Anterior cingulate cortex (tissue), 58 donors: ENCODE measurements at places on chromosomes 11 and 22.

GRCh38 chr11:117229931-117230285 is 2.0 kb downstream of the PCSK7 start:
- DNase-seq = no peak

DNA sequence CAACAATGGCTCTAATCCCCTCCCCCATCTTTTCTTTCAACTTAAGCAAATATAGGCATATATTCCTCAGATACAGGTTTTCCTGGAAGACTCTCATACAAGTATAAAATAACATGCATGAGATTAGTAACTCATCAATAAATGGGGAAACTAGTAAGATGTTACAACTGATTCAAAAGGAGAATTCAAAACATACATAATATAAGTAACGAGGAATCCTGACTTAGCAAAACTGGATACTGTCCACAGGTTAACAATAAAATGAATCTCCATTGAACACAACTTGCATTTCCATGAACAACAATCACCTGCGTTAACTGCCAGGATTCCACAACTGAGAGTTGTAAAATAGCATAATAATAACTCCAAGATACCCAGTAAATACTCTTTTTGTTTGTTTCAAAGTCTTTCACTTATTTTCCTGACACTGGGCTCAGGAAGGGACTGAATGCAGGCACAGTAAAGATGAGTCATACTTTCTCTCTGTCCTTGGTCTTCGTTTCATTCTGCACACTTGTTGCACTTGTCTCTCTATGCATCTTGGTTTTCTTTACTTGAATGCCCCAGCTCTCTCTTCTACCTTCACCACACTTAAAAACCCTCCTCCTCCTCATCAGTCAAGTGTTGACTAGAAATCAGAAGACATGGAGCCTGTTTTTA is 8.1 kb downstream of the APIP start:
- no peak for DNase-seq

DNA sequence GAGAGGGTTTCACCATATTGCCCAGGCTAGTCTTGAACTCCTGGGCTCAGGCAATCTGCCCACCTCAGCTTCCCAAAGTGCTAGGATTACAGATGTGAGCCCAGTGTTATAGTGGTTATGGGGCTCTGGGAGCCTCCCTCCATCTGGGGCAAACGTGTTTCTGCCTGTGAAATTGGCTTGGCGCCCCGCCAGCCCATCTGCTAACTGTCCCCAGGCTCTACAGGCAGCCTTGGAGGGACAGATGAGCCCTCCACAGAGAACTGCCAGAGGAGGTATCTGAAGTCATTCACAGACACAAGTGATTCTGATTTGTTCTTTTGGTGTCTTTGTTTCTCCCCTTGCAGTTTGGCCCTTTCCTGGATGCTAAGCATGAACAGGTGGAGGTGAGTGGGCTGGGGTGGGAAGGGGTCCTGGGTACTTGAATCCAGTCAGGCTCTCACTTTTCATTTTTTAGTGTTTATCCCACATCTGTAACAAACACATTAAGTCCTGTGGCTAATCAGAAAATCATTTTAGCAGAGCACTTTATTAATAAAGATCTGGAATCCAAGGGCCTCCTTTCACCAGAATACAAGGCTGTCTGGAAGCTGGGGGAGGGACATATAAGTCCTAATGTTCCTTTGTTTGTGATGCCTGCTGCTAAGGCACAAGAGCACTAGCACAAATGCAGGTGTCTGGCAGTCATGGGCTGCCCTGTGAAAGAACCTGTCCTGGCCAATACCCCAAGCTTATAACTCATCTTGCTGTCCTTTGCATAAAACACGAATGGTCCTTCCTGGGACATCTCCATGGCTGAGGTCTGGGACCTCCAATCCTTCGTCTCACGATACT is 25.7 kb upstream of the CDC42EP2 start:
- DNase-seq = no peak

DNA sequence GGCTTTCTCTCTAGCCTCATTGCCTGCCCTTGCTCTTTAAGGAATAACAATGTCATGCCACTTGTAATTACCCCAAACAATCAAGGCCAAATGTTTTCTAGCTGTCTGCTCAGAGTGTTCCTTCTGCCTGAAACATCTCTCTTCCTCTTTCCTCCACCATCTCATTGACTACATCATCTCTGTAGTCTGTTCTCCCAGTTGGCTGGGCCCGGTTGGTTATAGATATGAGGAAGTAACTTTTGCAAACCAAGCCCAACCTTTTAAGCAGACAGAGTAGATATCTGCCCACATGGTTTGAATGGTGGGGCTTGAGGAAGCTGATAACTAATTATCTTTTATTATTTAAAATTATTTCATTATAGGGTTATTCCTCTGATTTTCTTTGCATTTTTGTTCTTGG is 104.5 kb downstream of the NTM start:
- no peak for DNase-seq

DNA sequence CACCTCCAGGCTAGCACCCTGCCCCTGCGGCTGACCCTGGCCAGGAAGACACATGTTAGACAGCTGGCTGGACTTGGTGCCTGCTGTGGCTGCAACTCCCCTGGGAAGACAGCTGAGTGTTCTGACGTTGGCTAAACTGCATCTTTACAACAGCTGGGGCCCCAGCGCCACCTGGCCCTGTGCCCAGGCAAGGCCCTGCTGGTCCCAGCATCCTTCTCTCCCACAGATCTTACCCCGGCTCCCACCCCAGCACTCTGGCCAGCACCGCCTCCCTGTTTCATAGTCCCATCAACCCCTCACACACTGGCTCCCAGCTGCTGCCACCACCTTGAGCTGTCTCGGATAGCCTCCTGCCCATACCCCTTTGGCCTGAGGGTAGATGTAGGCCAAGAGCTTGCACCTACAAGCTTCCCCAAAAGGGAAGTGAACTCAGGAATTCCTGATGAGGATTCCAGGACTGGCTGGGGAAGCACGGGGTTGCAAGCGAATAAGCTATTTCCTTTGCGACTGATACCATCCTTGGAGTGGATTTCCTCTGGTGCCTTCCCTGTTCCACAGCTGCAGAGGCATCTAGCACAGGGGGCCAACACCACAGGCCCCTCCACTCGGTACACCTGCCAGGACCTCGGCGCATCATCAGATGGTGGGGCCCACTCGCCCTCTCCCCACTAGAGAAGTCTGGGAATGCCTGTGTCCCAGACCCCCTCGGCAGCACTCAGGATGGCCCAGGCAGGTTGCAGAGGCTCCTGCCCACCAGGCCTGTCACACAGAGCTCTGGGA is 28.5 kb downstream of the RSPH14 start:
- peak; percentile 58 for DNase-seq

GRCh38 chr11:125261588-125261987 is 97.0 kb downstream of the PKNOX2 start:
- no peak for DNase-seq

GRCh38 chr22:38139901-38140300 is 29.4 kb upstream of the BAIAP2L2 start:
- DNase-seq = no peak

- no peak for DNase-seq
Measured at GRCh38 chr11:117238221-117238620, 5.8 kb downstream of the RNF214 start.

DNA sequence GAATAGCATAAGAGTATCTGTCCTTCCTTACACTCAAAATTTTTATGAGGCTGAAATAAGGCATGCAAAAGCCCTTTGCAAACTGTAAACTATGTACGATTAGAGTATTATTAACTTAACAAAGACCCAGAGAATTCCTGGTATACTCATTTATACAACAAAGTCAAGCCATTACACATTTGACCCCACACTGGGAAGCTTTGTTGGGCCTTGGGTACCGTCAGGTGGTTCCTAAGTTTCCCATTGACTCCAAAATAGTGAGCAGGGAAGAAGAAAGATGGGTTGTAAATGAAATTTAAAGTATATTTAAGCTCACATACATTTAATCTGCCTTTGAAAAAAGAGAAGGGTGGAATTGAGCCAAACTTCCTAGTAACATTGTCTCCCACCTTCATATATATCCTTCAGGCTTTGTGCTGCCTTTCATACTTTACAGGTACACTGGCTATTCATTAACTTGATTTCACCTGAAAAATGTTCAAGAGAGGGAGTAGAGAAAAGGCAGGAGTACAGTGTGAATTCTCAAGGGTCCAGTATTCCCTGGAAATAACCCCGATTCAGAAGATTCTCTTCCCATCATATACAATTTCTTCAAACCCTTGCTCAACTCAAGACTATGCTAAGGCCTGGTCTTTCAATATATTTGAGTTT is 68.6 kb downstream of the SOX6 start:
- no peak for DNase-seq

GRCh38 chr11:14015711-14016110 is 53.2 kb downstream of the SPON1 start:
- DNase-seq = no peak

DNA sequence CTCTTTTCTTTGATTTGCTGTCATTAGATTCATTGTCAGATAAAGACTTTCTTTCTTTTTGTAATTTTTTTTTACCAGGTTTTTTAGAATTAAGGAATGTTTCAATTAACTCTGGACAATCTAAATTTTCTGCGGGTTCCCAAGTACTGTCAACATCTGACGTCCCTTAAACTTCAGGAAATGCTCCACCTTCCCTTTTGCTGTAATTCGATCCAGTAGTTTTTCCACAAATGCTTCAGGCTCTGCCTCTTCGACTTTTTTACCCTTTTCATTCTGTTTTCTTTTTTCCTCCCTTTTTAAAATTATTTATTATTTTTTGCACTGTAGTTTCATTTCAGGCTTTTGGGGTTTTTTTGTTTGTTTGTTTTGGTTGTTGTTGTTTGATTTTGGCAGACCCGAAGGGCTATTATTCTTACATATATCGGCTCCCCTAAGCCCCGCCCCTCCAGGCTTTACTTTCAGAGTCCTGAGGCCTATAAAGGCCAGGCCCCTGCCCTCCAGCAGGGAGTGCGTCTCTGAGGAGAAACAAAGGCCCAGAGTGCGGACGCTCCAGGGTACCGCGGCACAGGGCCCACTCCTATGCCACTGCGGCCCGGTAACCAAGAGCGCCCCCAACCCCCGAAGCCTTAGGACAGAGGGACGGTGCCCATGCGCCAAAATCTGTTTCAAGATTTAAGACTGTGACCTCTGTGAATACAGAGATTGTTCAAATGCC is 116.4 kb downstream of the TYR start:
- DNase-seq = no peak

DNA sequence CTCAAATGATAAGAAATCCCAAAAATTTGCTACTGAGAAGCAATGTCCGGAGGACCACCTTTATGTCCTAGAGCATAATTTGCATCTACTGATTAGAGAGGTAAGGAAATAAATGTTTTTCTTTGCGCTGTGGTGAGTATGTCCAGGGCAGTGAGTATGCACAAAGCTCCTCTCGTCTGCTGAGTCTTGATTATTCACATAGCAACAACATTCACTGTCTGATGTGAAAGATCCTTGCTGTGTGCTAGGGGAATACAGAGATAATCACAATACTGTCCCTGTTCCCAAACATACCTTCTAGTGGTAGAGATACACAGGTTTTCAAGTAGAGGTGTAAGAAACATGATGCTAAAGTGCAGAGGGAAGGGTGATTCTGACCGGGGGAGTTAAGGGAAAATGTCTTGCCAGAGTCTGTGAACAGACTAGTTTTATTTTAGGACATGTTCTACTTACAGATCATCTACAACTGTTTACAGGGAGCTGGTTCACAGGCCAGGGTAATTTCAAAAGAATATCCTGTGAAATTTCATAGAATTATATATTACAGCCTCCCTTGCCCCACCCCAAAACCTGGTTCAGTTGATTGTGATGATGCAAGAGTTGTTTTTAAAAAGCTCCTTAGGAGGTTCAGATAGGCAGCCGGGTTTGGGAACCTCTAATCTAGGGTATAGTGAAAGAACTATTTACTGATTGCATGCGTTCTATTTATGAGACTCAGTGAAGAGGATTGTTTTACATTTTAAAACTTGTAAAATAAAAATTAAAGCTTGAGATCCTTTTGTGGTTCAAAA is 12.6 kb downstream of the MED17 start:
- DNase-seq = no peak

DNA sequence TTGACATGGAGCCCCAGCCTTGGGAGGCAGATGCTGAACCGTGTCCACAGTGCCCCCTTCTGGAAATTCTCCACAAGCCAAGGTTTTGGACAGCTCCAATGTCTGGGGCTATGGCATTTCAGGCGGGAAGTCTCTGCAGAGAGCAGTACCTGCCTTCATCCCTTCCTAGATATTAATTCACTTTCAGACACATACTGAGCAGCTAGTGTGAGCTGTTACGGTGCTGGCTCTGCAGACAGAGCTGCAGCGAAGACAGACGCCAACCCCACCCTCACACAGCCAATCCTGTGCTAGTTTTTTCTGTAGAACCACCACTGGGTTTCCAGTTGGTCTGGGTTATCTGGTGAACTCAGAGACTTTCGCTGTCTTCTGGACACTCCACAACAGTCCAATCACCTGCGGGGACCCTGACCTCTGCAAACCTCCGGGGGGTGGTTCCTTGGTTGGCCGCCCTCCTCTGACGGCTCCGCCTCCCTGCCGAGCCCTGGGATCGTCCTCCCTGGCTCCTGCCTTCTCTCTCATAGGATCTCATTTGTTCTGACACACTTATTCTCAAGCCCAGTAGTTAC is 9.1 kb downstream of the LMF2 start:
- no peak for DNase-seq

- DNase-seq = no peak
Measured at GRCh38 chr11:69924308-69925161, 105.3 kb upstream of the FGF3 start.

GRCh38 chr22:46568102-46568809 is 30.8 kb upstream of the CELSR1 start:
- DNase-seq = no peak

GRCh38 chr22:43905681-43906080 is 13.9 kb upstream of the PNPLA5 start:
- no peak for DNase-seq

- no peak for DNase-seq
Measured at GRCh38 chr11:10518891-10519290, 22.1 kb downstream of the RNF141 start.

- DNase-seq = no peak
Measured at GRCh38 chr11:29734287-29734686, 282.5 kb downstream of the KCNA4 start.

DNA sequence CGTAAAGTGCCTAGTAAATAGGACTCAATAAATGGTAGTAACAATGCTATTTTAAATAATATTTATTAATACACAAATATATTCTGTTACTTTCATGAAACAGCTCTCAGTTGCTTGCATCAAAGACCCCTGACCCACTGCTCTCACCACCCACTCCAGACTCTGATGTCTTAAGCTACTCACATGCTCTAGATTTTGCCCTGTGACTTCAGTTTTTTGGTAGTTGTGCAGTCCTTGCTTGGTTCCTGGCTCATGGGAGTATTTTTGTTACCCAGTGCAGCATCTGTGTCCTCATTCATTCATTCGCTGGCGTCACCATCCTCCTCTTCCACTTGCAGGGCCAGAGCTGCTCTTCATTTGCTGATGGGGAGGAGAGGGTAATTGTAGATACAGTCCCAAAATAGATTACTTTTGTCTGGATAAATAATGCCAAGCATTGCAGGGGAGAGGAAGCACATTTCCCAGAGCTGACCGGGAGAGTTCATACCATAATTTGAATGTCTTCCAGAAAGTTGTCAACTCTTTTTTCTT is 12.7 kb downstream of the MRPL48 start:
- DNase-seq = no peak
